ENCODE measurements at places on chromosomes 2 and 18.

DNA sequence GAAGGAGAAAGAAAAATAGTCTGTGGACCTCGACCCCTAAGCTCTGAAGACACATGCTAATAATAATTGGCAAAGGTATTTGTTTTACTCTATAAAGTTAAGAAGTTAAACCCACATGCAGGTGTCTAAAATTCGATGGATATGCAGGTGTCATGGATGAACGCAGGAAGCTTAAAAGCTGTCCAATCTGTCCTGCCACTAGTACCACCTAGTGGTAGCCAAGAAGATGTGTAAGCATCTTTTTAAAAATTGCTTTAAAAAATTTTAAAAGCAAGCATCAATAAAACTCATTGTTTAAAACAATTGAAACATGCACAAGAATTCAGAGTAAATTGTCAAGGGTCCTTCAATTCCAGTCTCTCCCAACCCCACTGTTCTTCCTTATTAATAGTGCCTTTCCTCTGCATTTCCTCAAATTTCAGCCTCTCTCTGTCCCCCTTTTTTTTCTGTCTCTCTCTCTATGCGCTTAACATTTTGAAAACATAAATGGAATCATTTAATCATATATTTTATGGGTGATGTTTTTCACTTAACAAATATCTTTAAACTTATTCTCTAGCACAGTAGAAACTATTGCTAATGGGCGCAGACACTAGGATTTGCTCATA is 30.6 kb upstream of the PPP3R1 start:
- DNase-seq: peak; percentile 57

DNA sequence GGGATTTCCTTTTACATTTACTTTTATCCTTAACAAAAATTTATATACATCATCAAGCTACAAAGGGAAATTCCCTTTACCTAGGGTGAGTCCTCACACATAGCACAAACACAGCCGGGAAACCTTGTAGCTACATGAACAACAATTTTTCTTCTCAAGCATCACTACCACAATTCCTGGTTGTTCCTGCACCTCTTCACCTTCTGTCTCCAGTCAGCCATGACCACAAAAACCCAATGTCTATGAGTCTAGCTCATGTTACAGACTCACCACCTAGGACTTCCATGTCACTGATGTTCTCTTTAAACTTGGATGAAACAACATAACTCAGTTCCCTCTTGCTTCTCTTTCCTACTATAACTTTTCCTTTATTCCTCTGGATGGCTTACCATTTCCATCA is 460.4 kb downstream of the MBD2 start:
- DNase-seq: no peak

DNA sequence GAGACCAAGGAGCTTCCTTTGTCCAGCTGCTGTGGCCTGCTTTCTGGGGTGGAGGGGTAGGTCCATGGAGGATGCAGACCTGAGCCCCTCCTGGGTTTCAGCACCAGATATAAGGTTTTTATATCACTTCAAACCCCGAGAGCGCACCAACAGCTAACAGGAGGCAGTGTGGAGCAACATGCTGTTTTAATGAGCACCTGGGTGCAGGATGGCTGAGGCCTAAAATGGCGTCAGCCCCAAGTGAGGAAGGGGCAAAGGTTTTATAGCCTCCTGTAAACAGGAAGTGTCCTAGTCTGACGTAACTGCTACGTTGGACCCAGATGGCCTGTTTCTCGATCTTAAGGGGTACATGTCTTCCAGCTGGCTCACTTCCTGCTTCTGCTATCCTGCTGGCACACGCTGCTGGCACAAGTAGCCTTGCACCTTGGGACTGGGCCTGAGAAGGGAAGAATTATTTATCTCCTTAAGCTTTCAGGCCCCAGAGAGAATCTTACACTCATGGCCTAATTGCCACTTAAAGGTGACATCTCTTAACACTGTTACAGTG is 11.4 kb upstream of the REG1B start:
- DNase-seq: peak; percentile 11

DNA sequence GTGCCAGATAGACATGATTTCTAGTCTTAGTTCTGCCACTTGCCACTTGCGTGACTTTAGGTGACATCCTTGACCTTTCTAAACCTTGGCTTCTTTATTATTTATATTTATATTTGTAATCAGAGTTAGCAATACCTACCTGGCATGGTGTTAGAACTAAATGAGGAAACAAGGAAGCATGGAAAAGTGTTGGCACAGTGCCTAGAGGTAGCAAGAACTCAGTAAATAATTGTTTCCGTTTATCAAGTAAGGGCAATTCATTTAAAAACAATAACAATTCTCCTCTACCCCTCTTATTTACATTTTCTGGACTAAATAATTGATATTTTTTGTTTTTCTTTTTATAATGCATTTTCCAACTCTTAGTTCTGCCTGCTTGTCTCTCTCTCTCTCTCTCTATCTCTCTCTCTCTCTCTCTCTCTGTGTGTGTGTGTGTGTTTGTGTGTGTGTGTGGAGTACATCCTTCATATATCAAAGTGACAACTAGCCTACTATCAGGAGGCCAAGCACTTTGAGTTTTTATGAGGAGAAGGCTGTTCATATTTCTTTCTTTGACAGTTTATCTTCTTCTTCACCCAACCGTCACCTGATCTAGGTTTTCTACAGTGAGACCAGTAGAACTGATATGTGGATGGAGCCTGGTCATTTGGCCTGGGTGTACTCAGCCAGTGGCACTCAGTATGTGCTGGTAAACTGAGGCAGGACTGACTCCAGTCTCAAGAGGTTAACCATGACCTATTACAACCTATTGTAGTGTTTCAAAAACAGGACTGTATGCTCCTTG is 134.5 kb downstream of the LRRTM1 start:
- DNase-seq: no peak

GRCh38 chr18:33317640-33318039 is 122.9 kb downstream of the CCDC178 start:
- no peak for DNase-seq

GRCh38 chr2:96436961-96437360 is 68.2 kb downstream of the NEURL3 start:
- DNase-seq: no peak

DNA sequence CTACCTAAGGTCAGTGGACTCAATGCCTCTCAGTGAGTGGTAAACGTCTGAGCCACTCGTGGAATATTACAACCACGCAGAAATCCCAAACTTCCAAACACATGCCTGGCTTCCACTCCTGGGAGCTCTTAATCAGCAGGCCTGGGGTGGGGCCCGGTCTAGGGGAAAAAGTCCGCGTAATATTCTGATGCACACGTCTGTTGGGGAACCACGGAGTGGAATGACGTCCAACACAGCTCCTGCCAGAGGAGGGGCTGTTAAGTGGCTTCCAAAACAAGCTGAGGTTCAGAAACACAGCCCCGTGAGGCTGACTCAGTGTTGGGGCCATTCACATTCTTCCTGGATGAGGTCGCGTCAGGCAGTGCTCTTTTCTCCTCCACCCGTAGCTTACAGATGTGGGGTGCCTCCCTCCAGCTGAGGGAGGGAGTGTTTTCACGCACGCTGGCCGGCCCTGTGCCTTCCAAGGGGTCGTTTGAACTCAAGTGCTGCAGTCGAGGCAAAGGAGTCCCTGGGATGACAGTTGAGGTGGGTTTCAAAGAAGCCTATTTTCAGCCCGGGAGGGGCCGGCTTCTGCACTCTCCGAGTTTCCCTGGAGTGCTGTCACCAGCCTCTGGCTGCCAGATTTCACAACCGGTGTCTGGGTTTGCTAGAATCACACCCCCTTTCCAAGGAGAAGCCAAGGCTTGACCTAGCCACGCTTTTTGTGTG is 73.1 kb downstream of the ACKR3 start:
- DNase-seq: no peak

GRCh38 chr18:75221397-75221796 is 10.8 kb downstream of the TSHZ1 start:
- no peak for DNase-seq

Data from NB4 (cell line).